ENCODE measurements at places on chromosomes 13 and 19. TPM values are rescaled to one million over a fixed set of nuclear protein-coding genes. Genes with fewer than 3 reads are reported as not detected.

RDH8 gene
- not detected for total RNA-seq

LMTK3 gene
- total RNA-seq, result 3.7 TPM

DNA sequence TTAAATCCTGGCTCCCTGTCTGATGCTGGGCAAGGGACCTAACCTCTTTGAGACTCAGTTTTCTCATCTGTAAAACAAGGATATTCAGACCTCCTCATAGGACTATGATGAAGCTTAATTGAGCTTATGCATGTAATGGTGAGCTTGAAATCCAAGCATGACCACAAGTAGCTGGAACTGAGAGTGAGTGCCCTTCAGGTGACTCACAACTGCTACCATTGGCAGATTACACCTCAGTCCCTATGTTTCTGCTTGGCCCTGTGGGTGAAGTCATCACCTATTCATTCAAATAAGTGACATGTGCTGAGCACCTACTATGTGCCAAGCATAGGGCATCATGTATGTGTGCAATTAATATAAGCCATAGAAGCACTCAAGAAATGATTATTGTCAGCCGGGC is 25.7 kb downstream of the NOVA2 start:
- no peak for DNase-seq

DNA sequence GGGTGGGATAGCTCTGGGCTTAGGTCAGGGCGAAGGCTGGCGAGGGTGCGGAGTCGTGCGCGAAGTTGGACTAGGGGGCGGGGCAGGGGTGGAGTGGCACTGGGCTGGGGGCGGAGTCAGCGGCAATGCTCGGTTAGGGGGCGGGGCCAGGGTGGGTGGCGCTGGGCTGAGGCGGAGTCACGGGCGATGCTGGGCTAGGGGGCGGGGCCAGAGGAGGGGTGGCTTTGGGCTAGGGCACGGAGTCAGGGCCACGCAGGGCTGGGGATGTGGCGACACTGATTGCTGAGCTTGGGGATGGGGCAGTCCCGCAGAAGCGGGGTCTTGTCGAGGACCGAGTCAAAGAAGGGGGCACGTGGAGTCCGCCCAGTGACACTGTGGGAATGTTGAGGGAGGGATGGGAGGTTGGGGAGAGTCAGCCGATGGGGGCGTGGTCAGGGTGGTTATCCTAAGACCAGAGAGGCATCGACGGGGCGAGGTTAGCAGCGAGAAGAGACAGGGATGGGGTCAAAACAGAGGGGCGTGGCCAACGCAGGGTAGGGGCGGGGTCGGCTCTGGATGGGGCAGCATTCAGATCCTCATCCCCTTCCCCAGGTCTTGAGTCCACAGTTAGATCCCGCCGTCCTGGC is 8.7 kb downstream of the HOMER3 start:
- peak; percentile 84 for DNase-seq

DNA sequence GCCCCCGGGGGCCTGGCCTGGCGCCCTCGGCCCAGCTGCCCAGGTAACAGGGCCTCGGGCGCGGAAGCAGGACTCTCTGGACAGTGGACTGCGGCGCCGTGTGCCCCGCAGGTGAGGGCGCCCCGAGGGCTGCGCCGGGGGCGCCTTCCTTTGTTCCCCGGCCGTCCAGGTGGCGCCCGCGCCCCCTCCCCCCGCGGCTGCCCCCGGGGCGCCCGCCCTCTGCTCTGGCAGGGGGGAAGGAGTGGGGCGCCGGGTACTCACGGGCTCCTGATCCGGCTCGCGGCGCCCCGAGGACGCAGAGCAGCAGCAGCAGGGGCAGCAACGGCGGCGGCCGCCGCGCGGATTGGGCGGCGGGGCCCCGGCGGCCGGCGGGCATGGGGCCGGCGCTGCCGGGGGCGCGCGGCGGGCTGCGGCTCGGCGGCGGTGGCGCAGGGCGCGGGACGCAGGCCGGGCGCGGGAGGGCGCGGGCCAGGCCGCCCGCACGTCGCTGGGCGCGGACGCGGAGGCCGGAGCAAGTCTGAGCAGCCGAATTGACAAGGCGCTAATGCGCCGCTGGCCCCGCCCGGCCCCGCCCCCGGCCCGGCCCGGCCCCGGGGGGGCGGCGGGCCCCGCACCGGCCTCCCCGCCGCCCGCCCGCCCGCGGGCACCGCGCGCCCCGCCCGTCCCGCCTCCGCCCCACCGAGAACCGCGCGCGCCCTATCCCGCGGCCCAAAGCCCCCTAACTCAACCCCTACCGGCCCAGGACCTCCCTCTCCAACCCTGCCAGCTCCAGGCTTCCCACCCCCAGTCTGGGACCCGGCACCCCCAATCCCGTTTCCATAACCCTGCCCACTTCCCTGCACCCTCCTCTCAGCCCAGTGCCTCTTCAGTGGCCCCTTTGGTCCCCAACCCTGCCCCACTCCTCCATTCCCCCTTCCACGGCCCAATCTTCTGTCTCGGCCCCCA is at the start of gene CRLF1:
Gene CRLF1 (minus strand): TSS at position 519 of the 945 bp plus-strand sequence. CDS start 143 bp downstream, at position 376.
- no peak for DNase-seq

GRCh38 chr13:90142251-90142650 is 1205.2 kb upstream of the MIR17HG start:
- no peak for DNase-seq

DNA sequence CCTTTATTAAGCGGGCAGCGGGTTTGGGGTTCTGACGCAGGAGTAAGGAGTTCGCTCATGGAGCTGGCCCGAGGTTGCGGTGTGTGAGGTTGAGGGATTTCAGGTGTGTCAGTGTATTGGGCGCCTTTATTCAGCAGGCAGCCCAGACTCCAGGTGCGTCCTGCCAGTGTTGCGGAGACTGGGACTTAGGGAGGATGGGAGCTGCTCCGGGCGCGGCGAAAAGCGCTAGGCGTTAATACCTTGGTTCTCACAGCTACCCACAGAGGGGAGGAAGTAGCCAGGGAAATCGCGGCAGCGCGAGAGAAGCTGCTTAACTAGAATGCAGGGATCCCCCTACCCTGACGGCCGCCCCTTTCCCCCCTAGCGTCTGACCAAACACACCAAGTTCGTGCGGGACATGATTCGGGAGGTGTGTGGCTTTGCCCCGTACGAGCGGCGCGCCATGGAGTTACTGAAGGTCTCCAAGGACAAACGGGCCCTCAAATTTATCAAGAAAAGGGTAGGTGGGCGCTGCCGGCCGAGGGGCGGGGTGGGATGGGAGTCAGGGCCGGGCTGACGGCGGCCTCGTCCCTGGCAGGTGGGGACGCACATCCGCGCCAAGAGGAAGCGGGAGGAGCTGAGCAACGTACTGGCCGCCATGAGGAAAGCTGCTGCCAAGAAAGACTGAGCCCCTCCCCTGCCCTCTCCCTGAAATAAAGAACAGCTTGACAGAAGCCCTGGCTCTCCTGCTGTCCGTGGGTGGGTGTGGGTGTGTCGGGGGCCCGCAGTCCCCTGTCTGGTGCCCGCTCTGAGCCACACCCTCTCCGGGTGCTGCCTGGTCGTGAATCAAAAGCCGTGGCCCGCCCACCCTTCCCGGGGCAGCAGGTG is 1.1 kb downstream of the RPL36 start:
- peak; percentile 25 for DNase-seq

DNA sequence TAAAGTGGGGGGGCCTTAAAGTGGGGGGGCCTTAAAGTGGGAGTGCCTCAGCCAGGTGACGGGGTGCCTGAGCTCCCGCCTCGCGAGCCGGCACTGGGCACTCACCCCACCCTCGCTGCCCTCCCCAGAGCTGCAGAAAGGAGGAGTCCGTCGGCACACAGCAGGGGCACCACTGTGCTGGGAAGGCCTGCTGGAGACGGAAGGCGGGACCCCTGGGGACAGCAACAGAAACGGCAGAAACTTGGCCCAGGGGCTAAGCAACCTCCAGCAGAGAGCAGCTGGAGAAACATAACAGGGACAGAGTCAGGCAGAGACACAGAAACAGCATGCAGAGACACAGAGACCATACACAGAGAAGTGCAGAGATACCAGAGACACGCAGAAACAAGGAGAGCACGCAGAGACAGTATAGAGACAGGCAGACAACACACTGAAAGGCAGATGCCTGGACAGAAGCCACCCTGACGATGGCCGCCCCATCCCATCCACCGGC is 7.9 kb downstream of the CFD start:
- DNase-seq, result no peak

GRCh38 chr19:40510526-40511115 is 43.8 kb downstream of the SPTBN4 start:
- no peak for DNase-seq

CD70 gene
- total RNA-seq, result 12.6 TPM

TEX101 gene
- total RNA-seq, result not detected

DNA sequence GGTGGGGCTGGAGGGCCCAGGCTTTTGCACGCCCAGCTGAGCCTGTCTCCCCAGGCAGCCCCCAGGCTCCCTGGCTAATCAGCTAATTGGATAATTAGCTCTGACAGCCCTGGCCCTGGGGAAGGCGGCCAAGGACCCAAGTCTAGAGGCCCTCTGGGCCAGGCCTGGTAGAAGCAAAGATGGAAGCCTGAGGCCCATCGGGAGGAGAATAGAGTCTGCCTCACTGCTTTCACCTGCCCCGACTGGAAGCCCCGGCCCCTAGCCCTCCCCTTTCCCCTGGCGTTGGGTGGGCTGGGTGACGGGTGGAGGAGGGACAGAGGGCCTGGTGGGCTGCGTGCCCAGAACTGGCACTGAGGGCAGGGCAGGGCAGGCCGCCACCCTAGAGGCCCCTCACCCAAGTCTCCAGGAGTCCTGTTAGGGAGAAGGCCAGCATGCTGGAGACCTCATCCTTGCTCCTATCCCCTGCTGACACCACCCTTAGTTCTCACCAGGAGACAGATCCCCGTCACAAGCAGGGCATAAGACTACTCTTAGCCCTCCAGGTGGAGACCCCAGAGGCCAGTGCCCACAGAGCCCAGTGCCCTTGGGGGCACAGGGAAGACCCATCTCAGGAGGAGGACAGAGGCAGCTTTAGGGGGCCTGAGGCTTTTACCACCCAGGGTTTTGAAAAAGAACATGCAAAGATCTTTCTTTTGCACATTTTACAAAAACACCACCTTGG is 12.0 kb downstream of the LYL1 start:
- DNase-seq, result no peak

GRCh38 chr13:48731957-48732569 is 78.3 kb downstream of the CYSLTR2 start:
- peak; percentile 59 for DNase-seq

- no peak for DNase-seq
These were observed 459 bp downstream of the PCDH20 start for GRCh38 chr13:61415058-61415721.

GRCh38 chr13:60032851-60033250 is 130.9 kb downstream of the DIAPH3 start:
- DNase-seq, result no peak

OR7A5 gene
- not detected for total RNA-seq

- DNase-seq, result no peak
These were observed 19.0 kb downstream of the OLFM2 start for GRCh38 chr19:9917321-9917720.

PGLYRP1 gene
- total RNA-seq, result not detected

DNA sequence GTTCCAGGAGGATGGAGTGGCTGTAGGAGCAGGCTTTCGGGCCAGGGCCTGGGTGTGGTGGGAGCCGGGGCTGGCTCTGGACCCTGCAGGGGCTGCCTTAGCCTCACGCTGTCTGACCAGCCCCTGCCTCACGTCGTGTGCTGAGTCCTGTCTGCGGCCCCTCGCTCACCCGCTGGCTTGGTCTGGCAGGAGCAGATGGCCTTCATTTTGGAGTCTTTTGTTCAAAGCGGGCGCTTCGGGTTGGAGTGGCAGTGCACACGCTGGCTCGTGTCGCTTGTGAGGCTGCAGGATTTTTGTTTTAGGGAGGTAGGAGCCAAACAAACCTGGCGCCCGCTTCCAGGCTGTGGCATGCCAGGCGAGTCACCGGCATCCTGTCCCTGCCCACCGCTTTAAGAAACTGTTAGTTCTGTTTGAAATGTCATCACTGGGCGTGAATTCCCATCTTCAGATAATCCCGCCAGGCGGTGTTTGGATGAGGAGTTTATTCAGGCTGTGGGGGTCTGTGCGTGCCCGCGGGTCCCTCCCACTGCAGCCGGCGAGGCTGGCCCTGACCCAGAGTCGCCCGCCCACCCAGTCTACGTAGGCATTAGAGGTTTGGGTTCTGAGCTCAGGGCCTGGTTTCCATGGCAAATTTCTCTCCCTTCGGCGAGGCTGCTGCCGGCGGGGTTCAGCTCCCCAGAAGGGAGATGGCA is 89.8 kb downstream of the KDM4B start:
- DNase-seq, result no peak

GRCh38 chr13:59280297-59280696 is 883.4 kb downstream of the DIAPH3 start:
- no peak for DNase-seq

All from activated CD4-positive, alpha-beta T cell treated with anti-CD3 and anti-CD28 coated beads, Interleukin-2, amount 10 ng/mL, durations not matched to agents 7 days and 5 days (primary cell).